ENCODE measurements at places on chromosomes 16 and 17.

- DNase-seq: no peak
These were observed 23.2 kb upstream of the KIFC3 start for GRCh38 chr16:57825298-57826044.

- DNase-seq: no peak
These were observed 274.6 kb downstream of the HS3ST3B1 start for GRCh38 chr17:14575471-14575953.

- DNase-seq: no peak
These were observed 51.9 kb downstream of the MEOX1 start for GRCh38 chr17:43609613-43610385.

GRCh38 chr17:79749156-79749815 lies 18.5 kb downstream of the ENPP7 start:
- DNase-seq: no peak

GRCh38 chr17:37211136-37211535 lies 164.6 kb upstream of the C17orf78 start:
- DNase-seq: no peak

- DNase-seq: no peak
These were observed 21.3 kb upstream of the SALL1 start for GRCh38 chr16:51172368-51172767.

- no peak for DNase-seq
These were observed 10.2 kb downstream of the HOXB1 start for GRCh38 chr17:48520631-48521079.

DNA sequence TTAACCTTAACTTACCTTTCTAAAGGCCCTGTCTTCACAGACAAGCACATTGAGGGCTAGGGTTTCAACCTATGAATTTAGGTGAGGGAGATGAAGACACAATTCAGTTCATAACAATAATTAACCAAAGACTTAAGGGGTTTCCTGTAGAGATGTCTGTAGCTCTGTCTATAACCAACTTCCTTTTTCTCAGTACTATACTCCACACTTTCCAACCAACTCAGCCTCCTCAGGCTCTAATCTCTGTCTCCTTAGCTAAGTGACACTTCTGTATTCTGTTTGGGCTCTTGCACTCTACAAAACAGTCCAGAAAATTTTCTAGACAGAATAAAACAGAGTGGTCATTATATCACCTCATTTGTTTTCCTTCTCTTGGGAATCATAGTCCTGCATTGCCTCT lies 25.8 kb downstream of the CAPNS2 start:
- peak; percentile 63 for DNase-seq

- no peak for DNase-seq
These were observed 767 bp downstream of the SYNGR2 start for GRCh38 chr17:78168903-78169793.

DNA sequence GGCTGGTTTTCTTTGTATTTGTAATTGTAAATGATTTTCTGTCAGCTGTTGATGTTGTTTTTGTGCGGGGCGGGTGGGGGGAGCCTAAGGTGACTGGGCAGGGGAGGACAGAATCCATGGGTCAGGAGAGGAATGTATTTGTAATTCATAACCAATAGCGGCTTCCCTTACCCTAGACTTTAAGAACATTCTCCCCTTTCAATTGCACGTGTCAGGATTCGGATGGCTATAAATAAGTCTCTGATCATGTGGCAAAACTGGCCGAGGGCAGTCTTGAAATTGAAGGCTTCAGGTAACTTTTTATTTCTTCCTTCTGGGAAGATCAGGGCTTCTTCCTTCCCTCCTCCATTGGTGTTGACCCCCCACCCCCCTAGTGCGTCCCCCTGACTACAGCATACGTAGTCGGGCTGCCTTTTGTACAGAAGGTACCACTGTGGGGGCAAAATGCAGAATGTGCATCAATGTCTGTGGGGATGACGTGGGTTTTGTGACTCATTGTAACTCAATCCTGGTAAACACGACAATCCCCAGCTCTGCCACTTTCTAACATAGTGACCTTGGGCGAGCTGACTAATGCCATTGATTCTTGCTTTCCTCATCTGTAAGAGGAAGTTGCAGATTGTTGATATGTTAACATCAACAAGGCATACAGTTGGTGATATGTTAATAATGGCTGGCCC lies 16.2 kb downstream of the MARCHF10 start:
- DNase-seq: no peak

- DNase-seq: no peak
These were observed 104.4 kb upstream of the CACNG5 start for GRCh38 chr17:66730461-66730923.

DNA sequence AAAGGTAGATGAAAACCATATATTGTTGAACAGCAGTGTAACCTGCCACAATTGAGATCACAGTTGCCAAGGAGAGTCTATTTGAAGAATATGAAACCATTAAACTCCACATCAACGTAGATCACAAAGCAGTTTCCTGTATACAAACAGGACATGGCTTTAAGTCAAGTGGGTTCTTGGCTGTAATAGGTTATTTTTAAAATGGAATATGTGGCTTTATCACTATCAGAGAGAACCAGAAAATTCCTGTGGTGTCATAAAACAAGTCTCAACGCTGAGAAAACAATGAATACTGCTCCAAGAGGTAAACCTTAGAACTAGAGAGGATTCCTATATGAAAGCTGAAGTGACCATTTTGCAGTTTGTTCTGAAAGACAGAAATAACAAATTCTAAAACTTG lies 999.7 kb downstream of the CDH11 start:
- DNase-seq: no peak

GRCh38 chr16:19188406-19188805 lies 20.4 kb downstream of the SYT17 start:
- DNase-seq: no peak

DNA sequence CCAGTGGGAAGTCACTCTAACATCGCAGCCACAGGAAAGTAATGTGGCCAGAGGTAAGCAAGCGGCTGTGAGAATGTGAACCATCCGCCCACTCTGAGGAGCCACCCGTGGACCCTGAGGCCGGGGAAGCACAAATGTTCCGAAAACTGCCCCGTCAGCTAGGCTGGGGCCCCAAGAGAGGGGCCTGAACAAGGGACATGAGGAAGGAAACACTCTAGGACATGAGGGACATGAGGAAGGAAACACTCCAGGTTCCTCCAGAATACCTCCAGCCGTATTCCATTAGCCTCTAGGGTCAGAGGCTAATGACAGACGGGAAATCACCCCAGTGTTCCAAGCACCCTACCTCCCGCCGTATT lies 317 bp downstream of the TEFM start:
- DNase-seq: no peak

GRCh38 chr16:50709061-50709684 lies 15.8 kb downstream of the NOD2 start:
- DNase-seq: peak; percentile 91

- DNase-seq: no peak
These were observed 11.6 kb upstream of the GRB2 start for GRCh38 chr17:75417054-75417580.

- no peak for DNase-seq
These were observed 9.9 kb upstream of the HOXB13 start for GRCh38 chr17:48738424-48738802.

- no peak for DNase-seq
These were observed 13.8 kb upstream of the ABCC3 start for GRCh38 chr17:50620858-50621257.

GRCh38 chr17:66957951-66958579 lies 6.4 kb upstream of the CACNG4 start:
- no peak for DNase-seq

DNA sequence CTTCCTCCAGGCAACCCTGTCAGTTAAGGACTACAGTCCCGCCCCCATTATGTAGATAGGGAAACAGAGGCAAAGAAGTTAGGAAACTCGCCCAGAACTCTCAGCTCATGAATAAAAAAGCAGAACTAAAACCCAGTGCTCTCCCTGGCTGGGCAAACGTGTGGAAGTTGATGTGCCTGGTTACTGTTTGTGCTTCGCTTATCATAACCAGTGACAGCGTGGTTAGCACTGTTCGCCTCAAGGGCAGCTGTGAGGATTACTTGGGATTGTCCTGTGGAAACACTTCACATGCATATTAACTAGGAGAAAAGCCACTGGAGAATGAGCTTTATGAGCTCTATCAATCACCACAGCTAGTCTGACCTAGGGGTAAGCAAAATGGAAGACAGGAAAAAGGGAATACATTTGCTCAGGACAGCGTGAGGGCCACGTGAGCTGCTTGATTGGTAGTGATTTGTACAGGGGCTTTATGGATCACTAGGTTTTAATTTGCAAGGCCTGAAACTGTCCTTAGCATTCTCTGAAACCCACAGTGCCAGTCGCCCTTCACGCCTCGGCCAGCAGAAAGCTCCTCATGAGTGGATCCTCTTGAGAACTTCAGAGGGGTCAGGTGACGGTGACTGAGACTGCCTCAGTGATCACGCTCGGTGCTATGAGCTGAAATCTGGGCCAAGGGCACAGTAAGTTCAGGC lies 19.9 kb downstream of the CYB5D2 start:
- peak; percentile 66 for DNase-seq

GRCh38 chr17:20805751-20806150 lies 226.2 kb downstream of the CDRT15L2 start:
- no peak for DNase-seq

DNA sequence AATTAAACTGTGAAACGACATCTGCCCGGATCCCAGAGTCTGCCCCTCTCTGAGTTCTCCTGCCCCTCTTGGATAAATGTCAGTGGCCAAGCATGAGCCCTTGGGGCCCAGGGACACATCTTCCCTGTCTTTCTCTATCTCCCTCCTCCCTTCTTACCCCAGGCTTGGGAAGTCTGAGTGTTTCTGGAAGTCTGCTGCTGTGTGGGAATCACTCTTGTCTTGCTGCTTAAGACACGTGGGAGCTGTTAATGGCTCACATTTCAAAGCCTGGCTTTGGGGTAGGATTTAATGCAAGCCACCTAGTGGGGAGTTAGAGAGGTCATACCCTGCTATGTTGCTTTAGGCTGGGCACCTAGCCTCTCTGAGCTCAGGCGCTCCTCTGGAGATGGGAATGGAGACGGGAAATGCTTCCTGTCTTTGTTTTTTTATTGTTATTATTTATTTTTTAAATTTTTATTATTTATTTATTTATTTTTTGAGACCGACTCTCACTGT lies 218.5 kb upstream of the CIBAR2 start:
- DNase-seq: peak; percentile 68

- no peak for DNase-seq
These were observed 1.5 kb downstream of the CD2BP2 start for GRCh38 chr16:30353438-30354129.

DNA sequence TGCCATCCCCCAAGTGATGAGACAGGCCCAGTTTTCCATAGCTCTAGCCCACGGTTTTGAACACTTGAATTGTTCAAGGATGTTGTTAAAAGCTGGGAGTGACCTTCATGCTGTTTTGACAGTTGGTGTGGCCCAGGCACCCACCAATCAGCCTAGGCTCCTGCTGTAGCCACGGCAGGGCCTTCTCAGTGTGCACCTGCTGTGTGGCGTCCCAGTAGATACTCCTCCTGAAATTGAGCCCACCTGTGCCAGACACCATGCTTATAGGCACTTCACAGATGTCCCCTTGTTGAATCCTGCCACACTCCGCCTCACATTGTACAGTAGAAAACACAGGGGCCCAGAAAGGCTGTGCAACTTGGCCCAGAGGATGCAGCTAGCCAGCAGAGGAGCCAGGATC lies 86.4 kb downstream of the SOCS1 start:
- no peak for DNase-seq

DNA sequence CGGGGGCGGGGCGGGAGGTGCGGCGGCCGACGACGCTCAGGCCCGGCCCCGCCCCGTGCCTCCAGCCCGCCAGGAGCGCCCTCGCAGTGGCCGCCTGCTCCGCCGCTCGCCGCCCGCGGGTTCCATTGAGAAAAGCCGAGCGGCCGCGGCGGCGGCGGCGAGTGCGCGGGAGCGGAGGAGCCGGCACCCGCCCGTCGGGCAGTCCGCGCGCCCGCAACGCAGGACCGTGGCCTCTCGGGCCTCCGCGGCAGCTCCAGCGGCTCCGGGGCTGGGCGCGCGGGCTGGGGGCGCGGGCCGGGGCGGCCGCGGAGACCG lies at the start of gene ZFPM1:
Gene ZFPM1, plus strand, starts transcription at position 64 of the 315 bp plus-strand sequence. CDS start 359 bp downstream, outside the sequence.
- DNase-seq: no peak

GRCh38 chr17:37791447-37792399 lies 46.9 kb upstream of the HNF1B start:
- DNase-seq: peak; percentile 63

- DNase-seq: no peak
These were observed 30.8 kb downstream of the FA2H start for GRCh38 chr16:74743668-74744299.

Measured in KBM-7 (cell line).